GM13977 (cell line): ENCODE measurements at places on chromosomes 13 and 19.

- DNase-seq = no peak
Measured at GRCh38 chr13:107675847-107676550, 539.3 kb downstream of the LIG4 start.

DNA sequence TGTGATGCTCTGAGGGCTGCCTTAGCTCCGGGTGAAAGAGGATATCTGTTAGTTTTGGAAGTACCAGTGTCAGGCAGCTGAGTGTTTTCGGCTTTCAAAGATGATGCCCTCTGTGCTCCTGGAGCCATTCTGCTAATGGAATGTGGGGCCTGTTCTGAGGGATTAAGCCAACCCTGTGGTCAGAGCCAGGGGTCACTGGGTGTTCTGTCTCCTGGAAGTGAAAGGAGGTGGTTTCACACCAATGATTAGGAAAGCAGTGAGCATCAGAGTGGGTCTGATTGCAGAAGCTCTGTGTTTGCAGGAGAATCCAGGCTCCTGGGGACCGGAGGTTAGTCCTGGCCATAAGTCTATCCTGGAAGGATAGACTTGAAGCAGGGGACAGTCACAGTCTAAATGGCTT, 94.6 kb downstream of the UQCRFS1 start:
- no peak for DNase-seq

GRCh38 chr13:23716401-23716800, 146.2 kb downstream of the TNFRSF19 start:
- no peak for DNase-seq

- no peak for DNase-seq
Measured at GRCh38 chr13:41231786-41232185, 31.6 kb downstream of the MTRF1 start.

GRCh38 chr13:79451500-79451962, 29.4 kb upstream of the NDFIP2 start:
- DNase-seq = peak; percentile 65

GRCh38 chr19:42846597-42846996, 32.9 kb downstream of the PSG1 start:
- no peak for DNase-seq

- no peak for DNase-seq
Measured at GRCh38 chr19:48752496-48753365, at the start of gene FUT1. Gene FUT1, minus strand, starts transcription at chr19:48752641. Its CDS starts 1,360 bp downstream, at chr19:48751281.

- no peak for DNase-seq
Measured at GRCh38 chr13:94609196-94609595, 7.5 kb downstream of the GPR180 start.

GRCh38 chr13:71054358-71054757, 812.6 kb downstream of the DACH1 start:
- peak; percentile 6 for DNase-seq

GRCh38 chr19:17468302-17469091, 1.8 kb upstream of the SLC27A1 start:
- DNase-seq = no peak

DNA sequence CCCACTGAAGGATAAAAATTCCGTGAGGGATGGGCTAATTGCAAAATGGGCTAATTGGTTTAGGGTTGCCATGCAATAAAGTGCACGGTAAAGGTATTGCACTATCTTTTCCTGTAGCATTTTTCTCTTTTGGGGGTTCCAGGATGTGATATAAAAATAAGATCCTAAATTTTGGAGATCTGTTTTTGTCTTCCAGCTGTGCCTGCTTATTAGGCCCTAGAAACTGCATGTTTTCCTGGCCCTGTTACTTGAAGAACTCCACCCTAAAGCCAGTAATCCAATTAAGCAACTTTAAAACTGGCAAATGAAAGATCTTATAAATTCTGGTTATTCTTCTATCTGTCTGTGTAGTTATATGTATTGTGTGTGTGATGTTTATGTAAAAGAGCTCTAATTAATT, 2489.6 kb downstream of the PCDH9 start:
- DNase-seq = no peak

DNA sequence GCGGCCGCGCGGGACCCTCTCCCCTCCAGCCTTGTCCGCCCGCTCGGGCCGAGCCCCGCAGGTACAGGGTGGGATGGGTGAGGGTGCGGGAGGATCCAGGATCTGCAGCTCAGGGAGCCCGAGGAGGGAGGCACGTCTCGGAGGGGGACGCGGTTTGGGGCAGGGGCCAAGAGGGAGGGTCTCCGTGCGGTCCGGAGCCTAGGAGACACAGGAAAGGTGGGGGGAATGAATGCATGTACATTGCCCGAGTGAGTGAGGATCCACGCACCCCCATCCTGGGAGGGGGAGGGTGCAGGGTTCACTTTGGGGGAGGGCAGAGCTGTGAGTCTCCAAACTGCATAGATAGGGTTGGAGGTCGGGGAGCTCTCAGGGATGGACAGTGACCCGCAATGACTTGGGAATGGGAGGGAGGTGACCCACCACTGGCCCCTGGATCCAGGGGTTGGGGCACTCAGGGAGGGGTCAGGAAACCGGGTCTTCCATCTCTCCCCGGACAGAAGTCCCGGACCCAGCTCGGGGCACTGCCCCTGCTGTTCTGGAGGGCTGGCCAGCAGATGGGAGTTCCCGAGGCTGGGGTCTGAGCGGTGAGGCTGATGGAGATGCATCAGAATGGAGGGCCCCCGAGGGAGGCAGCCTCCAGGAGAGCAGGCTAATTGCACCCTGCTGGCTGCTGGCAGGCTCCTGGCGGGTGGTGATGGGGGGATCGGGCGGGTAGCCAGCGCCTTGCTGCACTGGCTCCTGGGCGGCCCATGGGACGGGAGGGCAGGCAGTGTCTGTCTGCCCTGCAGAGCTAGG, 547 bp downstream of the KCNN1 start:
- no peak for DNase-seq

DNA sequence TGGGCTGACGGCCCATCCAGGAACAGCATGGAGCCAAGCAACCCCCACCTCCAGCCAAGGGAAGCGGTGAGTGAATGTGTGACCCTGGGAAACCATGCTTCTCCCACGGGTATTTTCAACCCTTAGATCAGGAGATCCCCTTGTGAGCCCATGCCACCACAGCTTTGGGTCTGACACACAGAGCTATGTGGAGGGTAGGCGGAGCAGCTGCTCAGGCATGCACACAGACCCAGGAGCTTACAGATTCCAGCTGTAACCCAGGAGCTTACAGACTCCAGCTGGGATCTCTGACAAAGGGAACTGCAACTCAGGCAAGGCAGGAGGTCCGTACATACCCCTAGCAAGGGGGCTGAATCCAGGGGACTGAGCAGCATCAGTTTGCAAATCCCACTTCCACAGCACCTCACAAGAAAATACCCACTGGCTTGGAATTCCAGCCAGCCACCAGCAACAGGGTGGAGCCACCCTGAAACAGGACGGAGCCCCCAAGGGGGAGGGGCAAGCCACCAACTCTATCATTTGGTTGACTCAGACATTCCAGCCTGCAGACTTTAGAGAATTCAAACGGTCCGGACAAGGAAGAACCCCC, 40.8 kb upstream of the RFXAP start:
- no peak for DNase-seq

- peak; percentile 11 for DNase-seq
Measured at GRCh38 chr19:18800636-18801035, 9.5 kb upstream of the COMP start.

DNA sequence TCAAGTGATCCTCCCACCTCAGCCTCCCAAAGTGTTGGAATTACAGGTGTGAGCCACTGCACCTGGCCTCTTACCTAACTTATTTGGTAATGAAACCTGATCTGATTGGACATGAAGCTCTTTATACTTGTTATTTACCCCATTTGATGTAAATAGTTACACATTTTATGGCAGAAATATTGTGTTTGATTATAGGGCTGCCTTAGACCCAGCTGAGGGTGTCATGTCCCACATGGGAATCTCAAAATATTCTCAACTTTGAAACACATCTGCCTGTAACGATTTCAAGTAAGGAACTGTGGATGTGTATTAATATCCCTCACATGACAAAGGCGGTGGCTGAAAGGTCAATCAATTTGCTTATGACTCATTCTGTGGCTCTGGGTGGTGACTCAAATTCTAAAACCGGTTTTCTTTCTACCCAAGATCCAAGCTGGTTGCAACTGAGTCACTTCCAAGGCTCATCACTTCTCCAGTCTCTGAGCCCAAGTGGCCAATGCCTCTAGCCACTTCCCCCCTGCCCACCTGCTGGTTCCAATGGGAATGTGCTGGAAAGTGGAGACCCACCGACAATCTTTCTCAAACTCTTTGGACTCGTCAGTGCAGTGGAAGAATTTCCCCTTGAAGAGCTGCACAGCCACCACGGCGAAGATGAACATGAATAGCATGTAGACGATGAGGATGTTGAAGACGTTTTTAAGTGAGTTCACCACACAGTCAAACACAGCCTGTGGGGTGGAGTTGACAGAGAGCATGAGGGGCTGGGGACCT, 110.9 kb downstream of the IER2 start:
- peak; percentile 87 for DNase-seq

DNA sequence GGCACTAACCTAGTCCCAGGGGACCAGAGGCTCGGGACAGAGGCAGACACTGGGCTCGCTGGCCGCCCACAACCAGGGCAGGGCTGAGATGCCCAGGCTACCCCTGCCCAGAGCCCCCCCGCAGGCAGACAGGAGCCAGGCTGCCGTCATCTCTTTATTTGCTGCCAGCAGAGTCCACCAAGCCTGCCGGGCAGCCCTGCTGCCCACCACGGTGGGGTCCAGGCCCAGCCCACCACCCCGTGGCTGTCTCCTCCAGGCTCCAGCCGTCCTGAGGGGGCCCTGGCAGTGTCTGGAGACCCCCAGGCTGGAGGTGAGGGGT, 5.0 kb downstream of the TEKTIP1 start:
- no peak for DNase-seq

DNA sequence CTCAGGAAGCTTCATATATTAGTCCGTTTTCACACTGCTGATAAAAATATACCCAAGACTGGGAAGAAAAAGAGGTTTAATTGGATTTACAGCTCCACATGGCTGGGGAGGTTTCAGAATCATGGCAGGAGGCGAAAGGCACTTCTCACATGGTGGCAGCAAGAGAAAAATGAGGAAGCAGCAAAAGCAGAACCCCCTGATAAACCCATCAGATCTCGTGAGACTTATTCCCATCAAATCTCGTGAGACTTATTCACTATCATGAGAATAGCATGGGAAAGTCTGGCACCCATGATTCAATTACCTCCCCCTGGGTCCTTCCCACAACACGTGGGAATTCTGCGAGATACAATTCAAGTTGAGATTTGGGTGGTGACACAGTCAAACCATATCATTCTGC, 23.1 kb downstream of the FLT3 start:
- no peak for DNase-seq
